ENCODE measurements at places on chromosomes 2 and 18. TPM values are rescaled to one million over a fixed set of nuclear protein-coding genes. Genes with fewer than 3 reads are reported as not detected.
A peak's percentile ranks its signal among the peaks of the same experiment; 100 is the strongest.

- no peak for DNase-seq
Observed at GRCh38 chr2:139872032-139872431, 1091.8 kb upstream of the NXPH2 start.

CHRNG gene
- not detected for total RNA-seq

DNA sequence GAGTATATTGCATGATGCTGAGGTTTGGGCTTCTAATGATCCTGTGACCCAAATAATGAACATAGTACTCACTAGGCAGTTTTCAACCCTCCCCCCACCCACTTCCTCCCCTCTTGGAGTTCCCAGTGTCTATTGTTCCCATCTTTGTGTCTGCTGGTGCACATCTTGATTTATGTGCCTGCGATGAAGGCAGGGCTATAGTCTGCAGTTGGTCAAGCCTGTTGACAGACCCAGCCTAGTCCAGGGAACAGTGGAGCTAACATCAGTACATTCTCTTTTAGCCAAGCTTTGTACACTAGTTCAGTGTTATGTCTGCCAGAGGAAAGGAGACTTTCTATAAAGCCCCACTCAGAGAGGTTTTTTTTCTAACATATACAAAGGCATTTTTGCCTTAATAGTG is 287.6 kb downstream of the CPS1 start:
- no peak for DNase-seq

ITGB6 gene
- total RNA-seq, result not detected

- no peak for DNase-seq
Observed at GRCh38 chr2:154960802-154961583, 262.5 kb downstream of the KCNJ3 start.

TLX2 gene
- 1.6 TPM for total RNA-seq

DNA sequence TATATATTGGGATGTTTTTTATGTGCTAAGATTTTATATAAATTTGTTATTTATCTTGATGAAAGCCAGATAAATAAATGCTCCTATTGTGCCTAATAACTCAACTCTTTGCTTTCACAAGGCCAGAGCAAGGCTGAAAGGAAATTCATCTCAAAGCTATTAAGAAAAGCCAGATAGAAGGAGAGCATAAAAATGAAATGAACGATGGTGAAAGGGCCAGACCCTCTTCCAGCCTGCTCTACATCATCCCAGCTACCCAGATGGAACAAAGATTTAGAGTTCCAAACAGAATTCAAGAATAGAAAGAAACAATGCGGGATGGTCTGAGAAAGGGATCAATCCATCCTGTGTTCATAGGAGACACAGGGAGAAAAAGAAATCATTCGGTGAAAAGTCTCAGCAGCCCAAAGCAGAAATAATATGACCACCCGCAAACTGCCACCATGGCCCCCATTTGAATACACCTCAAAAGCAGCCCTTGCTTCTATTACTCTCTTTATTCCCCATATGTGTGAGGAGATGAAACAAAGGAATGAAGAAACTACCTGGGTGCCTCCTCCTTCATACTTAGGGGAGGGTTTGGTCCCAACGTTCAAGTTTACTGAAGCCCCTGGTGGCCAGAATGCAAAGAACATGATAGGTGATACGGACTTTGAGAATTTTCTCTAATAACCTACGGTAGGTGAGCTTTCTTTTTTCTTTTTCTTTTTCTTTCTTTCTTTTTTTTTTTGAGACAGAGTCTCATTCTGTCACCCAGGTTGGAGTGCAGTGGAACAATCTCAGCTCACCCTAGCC is 110.1 kb upstream of the FBXO11 start:
- DNase-seq, result no peak

DNA sequence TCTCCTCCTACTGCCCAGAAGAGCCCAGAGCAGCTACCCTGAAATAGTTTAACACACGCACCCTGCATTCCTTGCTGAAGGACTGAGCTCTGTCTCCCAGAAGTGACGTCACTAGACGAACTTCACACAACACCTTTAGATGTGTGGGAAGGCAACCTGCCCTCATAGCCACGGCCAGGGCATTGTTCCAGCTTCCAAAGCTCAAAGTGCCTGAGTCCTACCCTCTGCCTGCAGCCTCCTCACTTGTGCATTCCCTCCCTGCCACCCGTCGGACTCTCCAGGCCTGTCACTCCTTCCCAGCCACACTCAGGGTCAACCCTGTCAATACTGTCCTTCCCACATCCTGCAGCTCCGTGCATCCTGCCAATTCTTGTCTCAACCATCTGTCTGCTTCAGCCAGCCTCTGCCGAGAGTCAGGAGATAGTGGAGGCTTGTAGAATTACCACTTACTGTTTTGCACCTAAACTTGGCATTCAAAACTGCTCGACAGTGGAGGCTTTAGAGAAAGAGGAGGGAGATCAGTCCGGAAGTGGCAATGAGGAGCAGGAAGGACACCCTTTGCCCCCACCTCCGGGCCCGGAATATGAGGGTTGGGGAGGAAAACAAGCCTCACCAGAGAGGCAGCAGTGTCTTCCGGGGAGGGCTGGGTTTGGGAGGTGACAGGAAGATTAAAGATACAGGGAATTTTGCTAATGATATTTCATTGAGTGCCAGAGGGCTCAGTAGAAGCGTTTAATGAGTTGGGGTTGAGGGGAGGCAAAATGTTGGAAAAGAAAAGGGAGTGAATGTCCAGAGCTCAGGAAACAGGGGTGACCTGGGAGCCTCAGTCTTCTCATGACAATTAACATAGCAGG is 72.3 kb upstream of the ATG16L1 start:
- no peak for DNase-seq

- DNase-seq, result no peak
Observed at GRCh38 chr18:42024131-42024530, 69.1 kb downstream of the PIK3C3 start.

DNA sequence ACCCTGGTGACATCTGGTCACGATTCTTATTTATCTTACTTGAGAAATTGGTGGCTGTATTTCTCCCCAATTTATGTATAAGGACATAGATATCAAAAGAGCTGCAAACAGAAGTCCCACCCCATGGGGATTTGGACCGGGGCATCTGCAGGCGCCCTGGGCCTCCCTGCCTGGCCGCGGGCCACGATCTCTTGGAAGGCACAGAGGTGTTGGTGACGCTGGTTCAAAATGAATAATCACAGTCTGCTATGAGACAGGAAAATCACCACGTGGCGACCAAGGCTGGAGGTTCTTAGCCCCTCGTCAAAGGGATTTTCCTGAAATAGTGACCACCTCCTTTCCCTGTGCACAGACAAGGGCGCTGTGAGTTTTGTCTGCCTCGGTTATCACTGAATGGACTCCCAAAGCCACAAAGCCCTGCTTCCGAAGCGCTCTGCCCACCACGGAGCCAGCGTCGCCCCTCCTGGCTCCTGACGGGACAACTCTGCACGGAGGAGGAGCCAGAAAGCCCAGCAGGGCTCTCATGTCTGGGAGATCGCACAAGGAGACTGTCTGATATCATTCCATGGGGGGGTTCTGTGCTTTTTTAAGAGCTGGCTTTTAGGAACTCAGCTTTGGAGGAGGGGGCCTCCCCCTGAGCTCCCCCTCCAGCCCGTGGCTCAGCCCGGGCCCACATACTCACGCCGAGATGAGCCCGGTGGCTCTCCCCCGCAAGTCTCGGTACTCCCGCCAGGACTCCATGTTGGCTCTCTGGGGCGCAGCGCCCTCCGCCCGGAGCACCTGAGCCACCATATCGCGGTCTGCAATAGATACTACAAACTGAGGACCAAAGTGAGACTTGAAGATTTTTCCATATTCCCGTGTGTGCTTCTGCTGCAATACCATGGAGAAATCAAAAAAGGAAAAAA is 14.6 kb downstream of the CYP27C1 start:
- no peak for DNase-seq

DNA sequence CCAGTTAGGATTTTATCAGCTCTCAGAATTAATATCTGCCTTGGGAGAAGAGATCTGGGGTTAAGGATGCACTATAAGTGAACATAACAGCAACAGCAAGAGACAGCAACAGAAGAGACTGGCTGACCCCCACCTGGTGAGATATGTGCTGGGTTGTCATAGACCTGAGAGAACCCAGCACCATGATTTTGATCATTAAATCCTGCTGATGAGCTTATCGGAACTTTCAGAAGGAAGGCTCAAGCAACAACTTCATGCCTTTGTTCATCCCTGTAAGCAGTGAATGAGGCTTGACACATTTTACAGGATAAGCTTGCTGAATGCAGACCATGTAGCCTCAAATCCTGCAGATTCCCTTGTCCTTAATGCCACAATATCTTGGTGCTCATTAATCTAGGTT is 100.0 kb downstream of the POLE4 start:
- DNase-seq, result no peak

- DNase-seq, result no peak
Observed at GRCh38 chr18:27501671-27502070, 316.6 kb upstream of the CHST9 start.

- DNase-seq, result peak; percentile 52
Observed at GRCh38 chr2:232997749-232998665, 15.0 kb downstream of the NGEF start.

GRCh38 chr2:152813351-152813750 is 94.9 kb downstream of the ARL6IP6 start:
- DNase-seq, result no peak

DNA sequence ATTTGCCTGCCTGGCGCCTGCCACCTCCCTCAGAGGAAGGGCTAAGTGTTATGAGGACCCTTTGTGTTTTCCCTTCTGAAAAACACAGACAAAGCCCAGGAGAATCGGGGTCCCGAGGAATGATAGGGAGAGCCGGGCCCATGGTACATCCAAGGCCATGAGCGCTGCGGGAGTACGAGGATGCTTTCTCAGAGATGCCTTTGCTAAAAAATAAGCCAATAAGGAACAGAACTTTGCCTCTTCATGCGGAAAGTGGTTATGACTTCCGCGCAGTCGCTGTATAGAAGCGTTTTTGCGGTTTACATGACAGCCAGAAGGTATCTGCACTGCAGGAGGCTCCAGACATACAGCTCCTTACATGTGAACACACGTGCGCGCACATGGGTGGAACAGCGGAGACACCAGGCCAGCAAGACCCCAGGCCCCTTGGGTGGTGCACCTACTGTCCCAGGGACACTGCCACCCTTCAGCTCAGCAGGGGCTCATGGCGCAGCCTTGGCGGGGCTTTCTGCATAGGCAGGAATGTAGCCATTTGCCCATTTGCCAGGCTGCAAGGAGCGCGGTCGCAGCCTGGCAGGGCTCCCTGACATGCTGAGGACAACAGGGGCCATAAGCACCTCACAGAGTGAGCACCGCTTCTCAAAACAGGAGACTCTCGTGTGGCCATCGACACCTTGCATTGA is 252.4 kb upstream of the SALL3 start:
- DNase-seq, result peak; percentile 21

- no peak for DNase-seq
Observed at GRCh38 chr18:10843565-10843964, 305.8 kb downstream of the PIEZO2 start.

DNA sequence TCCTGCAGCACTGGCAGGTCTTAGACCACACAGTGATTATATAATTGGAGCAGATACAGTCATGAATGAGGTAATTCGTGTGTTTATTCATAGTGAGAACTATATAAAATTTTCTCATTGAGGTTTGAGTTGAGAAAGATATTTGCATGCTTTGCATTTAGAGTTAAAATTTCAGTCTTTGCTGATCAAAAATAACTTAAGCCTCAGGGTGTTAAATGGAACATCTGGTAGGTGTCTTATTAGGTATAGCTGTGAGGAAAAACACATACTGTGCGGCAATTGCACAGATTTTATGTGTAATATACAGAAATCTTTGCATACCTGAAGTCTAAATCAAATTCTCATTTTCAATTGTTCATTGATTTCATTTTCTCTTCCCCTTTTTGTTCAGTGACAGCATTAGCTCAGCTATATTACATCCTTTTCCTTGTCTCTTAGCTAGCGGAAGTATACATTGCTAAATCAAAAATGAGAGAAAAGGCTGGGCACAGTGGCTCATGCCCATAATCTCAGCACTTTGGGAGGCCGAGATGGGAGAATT is 21.2 kb downstream of the GORASP2 start:
- no peak for DNase-seq

DNA sequence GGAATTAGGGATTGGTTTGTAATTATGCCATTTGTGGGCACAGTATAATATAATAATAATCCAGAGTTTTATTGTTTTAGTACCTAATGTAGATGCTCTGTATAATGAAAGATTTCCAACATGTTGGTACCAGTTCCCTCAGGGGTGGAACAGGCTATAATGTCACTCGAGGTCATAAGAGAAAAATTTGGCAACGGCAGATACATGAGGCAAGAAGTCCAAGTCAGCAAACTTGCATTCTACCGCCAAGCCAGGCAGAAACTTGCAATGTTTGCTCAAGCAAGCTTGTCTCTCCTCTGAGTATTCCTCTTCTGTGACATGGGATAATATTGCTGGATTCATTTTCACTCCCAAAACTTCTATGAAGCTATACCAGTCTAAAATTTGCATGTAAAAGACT is 520.0 kb upstream of the SALL3 start:
- no peak for DNase-seq

GRCh38 chr18:23540867-23541266 is 37.6 kb downstream of the RMC1 start:
- DNase-seq, result no peak

RAB6C gene
- total RNA-seq, result not detected

DNA sequence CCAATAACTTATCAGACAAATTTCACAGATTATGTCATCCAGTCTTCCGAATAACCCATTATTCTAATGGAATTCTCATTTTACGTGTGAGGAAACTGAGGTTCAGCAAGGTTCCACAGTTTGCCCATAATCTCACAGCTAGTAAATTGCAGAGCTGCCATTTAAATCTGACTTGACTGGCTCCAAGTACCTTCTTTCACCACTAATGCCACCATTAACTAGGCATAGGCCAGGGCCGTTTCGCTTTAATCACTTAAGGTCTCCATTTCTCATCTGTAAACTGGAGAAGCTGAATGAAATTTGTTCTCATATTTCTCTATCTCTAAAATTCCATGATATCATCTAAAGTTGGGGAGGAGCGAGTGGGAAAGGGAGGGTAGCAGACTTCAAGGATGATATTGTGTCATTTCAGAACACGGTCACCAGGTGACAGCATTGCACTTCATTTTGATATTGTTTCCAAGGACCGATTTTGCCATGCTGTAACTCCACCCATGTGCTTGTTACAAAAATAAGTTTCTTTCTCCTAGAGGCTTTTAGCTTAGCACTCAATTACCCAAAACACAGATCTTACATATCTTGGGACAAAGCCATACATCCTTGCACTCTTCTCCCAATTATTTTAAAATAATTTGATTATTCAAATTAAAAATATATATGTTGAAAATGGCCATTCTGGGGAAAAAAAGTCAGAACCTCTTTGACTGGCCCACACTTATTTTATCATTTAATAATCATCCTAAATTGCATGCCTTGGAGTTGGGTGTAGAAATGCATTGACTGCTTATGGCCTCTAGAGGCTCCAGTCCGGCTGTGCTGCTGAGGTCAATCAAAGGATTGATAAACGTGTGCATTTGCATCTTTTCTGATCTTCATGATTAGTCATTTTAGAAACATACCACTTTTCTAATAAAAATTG is 123.8 kb downstream of the AKAIN1 start:
- DNase-seq, result no peak

DNA sequence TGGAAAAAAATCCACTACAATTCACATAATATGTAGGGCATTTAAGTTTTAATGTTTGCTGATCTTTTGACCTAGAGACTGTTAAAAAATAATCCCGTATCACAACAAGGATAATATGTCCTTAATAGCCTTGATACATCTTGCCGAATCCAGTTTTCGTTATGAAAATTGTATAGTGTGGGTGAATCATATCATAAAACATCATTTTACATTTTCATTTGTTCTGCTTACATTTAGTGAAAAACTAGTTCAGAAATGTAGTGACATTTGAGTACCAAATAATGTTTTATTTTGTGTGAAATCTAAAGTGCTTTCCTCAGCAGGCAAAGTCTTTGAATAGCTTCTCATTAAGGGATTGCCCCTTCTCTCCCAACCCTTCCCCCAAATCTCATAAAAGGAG is 1.9 kb downstream of the AFTPH start:
- DNase-seq, result no peak

- no peak for DNase-seq
Observed at GRCh38 chr18:75504469-75504868, 77.0 kb upstream of the SMIM21 start.

Measured in sigmoid colon (tissue), 7 donors.